Calu3 (cell line): ENCODE measurements at places on chromosomes 11 and 22. TPM values are rescaled to one million over a fixed set of nuclear protein-coding genes. Genes with fewer than 3 reads are reported as not detected.

GRCh38 chr11:105000167-105000566 is 22.8 kb downstream of the CASP5 start:
- DNase-seq, result peak; percentile 23

DNA sequence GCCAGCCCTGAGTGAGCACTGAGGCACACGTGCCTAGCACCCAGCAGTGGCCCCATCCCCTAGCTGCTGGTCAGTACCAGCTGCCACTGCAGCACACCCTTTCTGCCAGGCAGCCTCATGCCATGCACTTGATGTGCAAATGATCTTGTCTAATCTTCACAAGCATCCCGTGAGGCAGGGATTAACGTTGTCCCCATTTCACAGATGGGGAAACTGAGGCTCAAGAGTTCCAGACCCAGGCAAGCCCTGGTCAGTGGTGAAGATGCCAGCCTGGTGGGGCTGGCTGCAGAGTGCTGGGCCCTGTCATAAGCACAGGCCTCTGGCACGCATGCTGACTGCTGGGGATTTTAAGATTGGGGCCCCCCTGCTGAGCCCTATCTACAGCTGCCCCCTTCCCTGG is 8.4 kb upstream of the CDKN1C start:
- no peak for DNase-seq

GRCh38 chr11:75233754-75234172 is 6.8 kb upstream of the TPBGL start:
- DNase-seq, result peak; percentile 67

- DNase-seq, result no peak
These were observed 21.3 kb upstream of the GRAMD4 start for GRCh38 chr22:46598737-46599424.

DNA sequence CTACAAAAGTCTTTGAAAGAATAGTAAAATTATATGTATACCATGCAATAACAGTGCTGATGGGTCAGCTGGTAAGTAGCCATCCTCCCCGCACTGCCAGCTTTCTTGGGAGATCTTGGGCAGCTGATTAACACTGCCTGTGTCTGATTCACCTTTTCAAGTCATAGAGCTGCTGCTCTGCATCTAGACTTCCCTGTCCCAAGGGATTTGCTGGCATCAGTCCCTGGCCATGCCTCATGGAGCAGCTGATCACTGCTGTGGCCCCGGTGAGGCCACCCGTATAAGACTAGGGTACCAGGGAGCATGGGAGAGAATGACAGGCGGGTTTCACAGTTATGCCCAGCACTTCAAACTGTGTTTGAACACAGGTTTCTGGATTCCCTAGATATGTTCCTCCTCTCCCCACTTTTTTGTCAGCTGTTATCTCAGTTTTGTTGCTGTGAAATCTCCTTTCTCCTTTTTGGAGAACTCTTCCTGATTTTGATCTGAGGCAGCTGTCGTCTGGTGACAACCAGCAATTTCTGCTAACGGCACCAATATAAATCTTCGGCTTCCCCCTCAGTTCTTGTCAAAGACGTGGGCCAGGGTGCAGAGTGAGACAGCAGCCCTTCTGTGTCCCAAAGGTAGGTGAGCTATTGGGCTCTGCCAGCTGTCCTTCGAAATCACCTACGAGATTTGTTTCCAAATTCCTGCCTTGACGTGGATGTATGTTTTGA is 438.9 kb downstream of the NTM start:
- DNase-seq, result no peak

ZP1 gene
- total RNA-seq, result not detected in 2 replicates

C11orf87 gene
- total RNA-seq, result not detected in 2 replicates

HIRA gene
- total RNA-seq, result 32.0 and 36.4 TPM in 2 replicates

SNX15 gene
- total RNA-seq, result 22.1 and 25.7 TPM in 2 replicates

DNA sequence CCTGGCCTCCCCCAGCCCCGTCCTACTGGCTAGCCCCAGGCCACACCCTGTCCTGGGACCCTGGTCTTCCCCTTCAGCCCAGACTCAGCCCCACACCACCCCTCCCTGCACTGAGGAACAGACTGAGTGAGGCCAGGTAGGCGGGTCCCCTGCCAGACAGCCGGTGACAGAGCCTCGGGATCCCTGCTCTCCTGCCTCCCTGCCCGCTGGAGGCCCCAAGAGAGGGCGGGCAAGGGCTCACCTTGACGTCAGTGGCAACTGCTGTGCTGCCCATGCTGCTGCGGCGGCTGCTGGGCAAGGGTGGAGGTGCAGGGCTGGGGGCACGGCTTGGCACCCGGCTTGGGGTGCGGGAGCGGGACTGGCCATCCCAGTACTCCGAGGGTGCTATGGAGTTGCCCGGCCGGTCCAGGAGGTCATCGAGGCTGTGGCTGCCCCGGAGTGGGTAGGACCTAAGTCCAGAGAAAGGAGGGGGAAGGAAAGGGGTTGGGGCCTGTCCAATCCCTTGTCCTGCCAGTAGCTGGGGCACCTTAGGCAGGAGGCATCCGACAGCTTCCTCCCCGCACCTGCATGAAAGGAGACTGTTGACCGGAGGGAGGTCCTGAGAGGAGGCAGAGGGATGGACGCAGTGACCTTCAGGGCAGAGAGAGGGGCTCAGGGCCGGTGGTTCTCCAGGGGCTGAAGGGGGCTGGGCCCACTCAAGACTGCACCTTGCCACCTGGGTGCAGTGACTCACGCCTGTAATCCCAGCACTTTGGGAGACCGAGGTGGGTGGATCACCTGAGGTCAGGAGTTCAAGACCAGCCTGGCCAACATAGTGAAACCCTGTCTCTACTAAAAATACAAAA is 2.2 kb upstream of the SLC16A8 start:
- no peak for DNase-seq

DNA sequence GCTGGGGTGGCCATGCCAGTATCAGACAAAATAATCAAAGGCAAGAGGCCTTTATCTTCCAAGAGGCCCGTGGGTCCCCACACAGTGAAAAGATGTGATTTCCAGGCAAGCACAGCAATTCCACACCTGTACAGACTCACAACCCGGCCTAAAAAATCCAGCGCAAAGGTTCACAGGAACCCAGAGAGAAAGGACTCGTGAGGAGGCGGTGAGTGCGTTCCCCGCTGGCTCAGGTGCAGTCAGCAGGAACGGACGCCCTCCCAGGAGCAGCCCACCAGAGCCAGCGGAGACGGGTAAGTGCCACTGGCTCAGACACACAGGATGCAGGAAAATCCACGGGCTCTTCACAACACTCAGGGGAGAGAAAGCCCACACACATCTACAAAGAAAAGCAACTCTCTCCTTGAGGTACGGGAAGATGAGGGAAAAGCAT is 4.4 kb downstream of the TOLLIP start:
- DNase-seq, result no peak

TPP1 gene
- total RNA-seq, result 70.6 and 71.5 TPM in 2 replicates

GRCh38 chr11:128318856-128319474 is 268.4 kb downstream of the ETS1 start:
- no peak for DNase-seq

GRCh38 chr11:43403357-43404231 is 44.9 kb downstream of the TTC17 start:
- DNase-seq, result no peak

DNA sequence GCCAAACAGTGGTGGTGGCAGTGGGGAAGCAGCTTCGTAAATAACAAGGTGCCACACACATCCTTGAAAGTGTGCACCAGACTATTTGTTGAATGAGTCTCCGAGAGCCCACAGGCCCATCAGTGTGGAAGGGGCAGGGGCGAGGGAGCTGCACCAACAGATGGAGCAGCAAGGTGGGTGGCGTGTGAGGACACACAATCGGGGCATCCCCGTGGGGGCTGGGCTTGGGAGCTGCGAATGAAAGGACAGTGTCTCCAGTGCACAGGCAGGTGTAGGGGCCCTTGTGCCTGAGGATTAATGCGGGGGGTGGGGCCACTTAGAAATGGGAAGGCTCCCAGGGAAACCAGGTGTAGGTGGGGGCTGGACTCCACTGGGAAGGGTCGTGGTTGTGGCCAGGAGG is 2.8 kb downstream of the NRXN2 start:
- DNase-seq, result no peak

GRCh38 chr11:14275076-14275475 is 83.9 kb downstream of the RRAS2 start:
- no peak for DNase-seq

- no peak for DNase-seq
These were observed 233.0 kb downstream of the FAM76B start for GRCh38 chr11:95556342-95557163.

MUC6 gene
- total RNA-seq, result 0.73 and 4.6 TPM in 2 replicates

DNA sequence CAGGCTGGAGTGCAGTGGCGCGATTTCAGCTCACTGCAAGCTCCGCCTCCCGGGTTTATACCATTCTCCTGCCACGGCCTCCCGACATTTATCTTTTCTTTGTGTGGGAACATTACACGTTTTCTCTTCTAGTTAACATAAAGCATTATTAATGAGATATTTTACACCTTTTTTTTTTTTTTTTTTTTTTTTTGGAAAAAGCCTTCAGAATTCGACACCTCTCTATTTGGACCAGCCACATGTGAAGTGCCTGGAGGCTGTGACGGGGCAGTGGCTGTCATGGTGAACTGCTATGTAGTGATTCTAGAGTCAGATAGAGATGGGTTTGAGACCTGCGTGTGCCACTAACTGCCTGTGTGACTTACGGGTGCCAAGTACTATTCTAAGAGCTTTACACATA is 64.3 kb downstream of the SMIM38 start:
- no peak for DNase-seq

DNA sequence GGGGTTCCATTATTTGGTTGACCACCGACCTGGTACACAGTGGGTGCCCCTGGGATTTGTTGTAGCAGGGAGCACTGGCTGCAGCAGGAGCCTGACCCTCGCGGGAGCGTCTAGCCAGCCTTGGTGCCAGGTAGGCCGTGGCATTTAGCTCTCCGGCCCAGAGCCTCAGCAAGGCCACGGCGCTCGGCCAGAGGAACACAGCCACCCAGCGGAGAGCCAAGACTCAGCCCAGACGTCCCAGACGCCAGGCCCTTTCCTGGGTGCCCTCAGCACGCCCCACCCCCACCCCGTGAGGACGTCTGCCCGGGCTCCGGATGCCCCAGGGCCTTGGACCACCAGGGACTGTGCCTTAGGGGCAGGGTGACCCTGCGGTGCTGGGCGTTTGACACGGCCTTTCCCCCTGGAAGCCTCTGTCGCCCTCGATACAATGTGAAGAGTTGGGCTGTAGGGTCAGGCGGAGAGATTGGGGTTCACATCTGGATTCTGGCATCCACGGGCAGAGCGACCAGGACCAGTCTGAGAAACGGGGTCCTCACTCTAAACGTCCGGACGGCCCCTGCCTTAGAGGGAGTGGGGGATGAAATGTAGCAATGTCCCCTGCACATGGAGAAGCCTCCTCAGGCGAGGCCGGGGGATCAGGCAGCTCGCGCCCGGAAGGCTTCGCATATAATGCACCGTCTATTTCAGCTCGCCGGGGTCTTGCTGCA is 99.2 kb upstream of the FGF3 start:
- DNase-seq, result no peak
